ENCODE measurements at places on chromosomes 4 and X. TPM values are rescaled to one million over a fixed set of nuclear protein-coding genes. Genes with fewer than 3 reads are reported as not detected.

DNA sequence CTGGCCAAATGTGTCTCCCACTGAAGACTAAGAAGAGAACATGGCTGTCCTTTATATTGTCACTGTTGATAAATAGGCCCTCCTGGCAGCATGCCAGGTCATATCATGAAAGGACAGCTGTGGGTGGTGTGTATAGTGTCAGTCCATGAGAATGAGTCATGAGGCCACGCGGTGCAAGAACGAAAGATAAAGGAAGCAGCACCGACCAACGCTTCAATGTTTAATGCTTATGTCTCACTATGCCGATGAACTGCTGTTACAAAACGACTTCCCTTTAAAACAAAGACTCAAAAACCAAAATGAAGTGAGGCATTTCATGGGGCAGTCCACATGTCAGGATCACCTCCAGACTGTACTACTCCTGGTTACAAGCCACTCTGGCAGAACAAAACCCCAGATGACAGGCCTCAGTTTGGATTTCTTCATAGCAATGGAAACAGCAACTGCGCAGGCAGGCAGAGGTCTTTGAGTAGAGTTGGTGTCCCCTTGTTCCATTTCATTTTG, 5.2 kb upstream of the TCEANC start:
- DNase-seq: no peak

DNA sequence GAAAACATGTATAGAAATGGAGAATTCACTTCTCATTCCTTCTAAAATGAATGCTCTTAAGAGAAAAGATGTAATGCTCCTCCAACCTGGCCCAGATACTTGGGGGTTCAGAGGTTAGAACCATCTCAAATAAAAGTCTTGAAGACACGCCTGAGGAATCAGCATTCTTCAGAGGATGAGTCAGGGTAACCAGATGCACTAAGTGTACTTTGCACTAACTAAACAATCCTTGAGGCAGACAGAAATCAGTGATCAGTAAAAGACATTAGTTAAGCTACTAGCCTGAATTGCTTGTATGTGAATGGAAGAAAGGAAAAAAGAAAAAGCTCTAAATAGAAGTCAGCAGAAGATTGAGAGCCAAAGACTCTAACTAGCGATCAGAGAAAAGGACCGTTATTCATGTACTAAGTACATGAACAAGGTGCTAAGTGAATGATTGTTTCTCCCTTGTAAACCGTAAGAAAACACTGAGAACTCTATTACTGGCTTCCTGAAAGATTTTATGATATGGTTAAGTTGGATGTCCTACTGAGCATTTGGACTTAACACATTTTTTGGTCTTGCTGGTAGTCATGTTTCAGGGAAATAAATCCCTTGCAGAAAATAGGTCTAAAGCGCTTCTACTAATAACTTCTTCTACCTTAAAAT, 738.3 kb downstream of the STPG2 start:
- DNase-seq: no peak

- no peak for DNase-seq
Observed at GRCh38 chr4:128825226-128825625, 15.7 kb downstream of the JADE1 start.

- DNase-seq: no peak
Observed at GRCh38 chr4:143360838-143361625, 24.4 kb downstream of the GAB1 start.

- no peak for DNase-seq
Observed at GRCh38 chrX:53004811-53005210, 43.8 kb upstream of the GPR173 start.

DNA sequence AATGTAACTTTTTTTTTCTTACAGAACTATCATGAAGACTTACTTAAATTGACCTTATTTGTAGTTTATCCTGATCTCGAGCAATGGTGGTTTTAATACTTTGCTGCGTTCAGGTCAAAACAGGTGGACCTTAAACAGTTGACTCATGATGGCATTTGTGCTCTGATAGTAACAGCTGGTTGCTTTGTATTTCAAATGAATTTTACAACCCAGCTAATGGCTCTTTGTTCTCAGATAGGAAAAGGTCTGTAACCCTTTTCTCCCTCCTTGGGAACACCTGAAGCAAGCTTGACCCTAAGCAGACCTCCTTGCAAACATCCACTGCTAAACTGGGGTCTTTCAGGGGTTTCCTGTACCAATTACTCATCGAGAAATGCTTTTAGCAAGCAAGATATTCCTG, 79.2 kb downstream of the F11 start:
- no peak for DNase-seq

- no peak for DNase-seq
Observed at GRCh38 chr4:124325690-124326089, 386.8 kb downstream of the ANKRD50 start.

GRCh38 chr4:79575709-79576428, 167.8 kb upstream of the GK2 start:
- DNase-seq: no peak

DNA sequence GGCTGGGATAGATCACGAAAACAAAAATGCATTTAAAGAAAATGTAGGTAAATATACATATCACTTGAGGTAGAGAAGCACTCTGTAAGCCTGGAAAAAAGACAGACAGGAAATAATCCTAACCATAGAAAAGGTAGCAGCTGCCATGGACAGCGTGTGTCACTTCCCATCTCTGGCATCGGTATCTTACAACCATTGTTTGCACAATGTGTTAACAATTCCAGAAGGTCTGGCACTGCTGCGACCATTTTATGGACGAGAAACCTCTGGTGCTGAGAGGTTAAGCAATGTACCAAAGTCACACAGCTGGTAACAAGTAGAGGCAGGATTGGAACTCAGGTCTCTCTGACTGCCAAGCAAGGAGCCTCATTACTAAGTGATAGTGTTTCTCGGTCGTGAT, 1.7 kb upstream of the MTNR1A start:
- no peak for DNase-seq

- DNase-seq: no peak
Observed at GRCh38 chr4:56244681-56245080, 142.6 kb downstream of the AASDH start.

DNA sequence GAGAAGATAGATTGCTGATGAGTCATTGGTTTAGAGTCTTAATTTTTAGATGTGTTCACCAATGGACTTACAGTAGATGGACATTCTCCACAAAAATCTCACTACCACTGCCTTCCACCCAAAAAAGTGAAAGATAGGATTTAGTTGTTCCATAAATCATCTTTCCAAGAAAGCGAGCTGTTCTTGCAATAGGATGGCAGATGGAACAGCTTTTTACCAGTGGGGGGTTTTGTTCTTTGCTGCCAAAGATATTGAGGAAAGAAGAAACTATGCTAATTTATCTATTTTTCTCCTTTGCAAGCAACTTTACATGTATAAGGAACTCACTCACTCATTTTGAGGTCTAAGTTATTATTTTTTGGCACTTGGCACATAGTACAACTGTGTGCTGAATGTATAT, 109.5 kb downstream of the ADGRL3 start:
- no peak for DNase-seq

- DNase-seq: peak; percentile 79
Observed at GRCh38 chr4:78569306-78569821, 17.8 kb downstream of the ANXA3 start.

DNA sequence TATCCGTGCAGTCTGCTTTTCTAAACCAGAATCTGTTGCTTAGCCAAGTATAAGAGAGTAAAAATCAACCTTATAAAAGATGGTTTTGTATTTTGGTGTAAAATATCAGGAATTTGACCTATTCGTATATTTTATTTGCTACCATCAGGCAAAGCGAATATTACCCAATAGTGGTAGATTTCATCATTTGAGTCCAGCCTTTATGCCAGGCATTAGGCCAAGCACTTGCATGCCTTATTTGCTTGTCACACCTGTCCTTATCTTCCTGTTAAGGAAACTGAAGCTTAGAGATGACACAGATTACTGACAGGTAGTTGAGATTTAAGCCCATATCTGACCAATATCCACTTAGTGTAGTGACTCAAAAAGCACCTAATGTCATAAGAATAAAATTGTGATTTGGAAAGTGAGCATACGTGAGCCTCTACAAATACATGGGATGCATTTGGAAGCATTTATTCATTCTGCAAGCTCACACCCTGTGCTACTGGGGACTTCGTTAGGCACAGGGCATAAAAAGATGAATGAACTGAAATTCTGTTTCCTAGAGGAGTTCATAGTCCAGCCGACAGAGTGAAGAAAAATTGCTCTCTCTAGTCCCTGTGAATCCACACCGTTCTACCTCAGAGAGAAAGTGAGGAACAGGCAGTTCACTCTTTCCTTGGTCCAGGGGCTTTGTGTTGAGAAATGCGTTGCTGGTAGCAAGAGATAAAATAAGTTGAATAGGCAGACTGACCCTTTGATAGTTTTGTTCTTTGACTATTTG, 2.3 kb upstream of the RNF212 start:
- no peak for DNase-seq

GRCh38 chr4:3860913-3861636, 94.9 kb downstream of the ADRA2C start:
- DNase-seq: no peak

- DNase-seq: no peak
Observed at GRCh38 chr4:53596901-53597300, 5.6 kb upstream of the LNX1 start.

- no peak for DNase-seq
Observed at GRCh38 chr4:138407329-138407728, 165.2 kb upstream of the SLC7A11 start.

GRCh38 chr4:151962138-151962823, 201.5 kb upstream of the GATB start:
- no peak for DNase-seq

DNA sequence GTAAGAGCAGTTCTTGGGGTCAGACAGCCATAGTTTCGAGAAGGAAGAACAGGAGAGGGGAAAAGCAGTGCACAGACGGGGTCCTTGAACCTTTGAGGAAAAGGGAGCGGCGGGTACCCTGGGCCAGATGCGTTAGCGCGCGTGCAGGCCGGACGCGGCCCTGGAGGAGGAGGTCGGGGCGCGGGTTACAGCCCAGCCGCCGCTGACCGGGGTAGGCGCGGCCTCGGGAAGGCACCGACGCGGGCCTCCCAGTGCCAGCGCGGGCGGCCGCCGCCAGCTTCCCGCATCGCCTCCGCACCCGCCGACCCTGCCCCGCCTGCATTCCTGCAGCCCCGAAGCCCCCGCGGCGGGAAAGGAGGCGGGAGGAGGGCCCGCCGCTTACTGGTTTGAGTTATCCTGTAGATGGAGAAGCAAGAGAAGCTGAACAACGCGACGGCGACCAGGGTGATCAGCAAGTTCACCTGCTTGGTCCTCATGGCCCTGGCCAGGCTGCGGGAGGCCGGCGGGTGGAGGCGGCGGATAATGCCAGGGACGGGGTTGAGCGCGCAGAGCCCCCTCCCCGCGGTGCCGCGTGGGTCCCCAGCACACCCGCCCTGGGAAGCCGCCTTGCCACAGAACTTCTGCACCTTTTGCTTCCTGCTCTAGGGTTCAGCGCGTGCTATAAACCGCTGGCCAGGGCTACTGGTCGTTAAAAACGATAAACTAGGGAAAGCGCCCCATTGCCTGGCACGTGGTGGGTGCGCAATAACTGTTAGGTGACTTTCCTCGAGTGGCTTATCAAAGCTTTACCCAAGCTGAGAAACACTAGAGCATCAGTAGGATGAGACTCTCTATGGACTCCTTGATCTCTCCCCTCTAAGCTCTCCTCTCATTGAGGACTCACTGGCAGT, at the start of gene MGAT4D:
Gene MGAT4D (minus strand): TSS at position 547 of the 890 bp plus-strand sequence. CDS start 71 bp downstream, at position 476.
- DNase-seq: no peak

GRCh38 chr4:11230866-11231265, 197.8 kb downstream of the HS3ST1 start:
- no peak for DNase-seq

DNA sequence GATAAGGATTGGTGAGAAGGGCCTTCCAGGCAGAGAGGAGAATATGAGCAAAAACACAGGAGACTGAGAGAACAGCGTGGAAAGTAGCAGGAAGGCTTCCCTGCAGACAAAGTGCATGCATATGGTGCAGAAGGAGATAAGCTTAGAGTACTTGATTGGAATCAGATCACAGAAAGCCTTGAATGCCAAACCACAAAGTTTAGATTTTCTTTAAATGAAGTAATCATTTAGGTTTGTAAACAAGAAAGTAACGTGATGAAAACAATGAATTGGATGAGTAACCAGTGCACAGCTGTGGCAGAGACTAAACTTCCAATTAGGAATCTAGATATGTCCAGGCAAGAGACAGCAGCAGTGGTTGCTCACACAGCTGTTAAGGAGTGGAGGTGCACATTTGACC, 83.8 kb upstream of the C1QTNF7 start:
- peak; percentile 78 for DNase-seq

- no peak for DNase-seq
Observed at GRCh38 chr4:78647272-78647671, 95.7 kb downstream of the ANXA3 start.

FAM47A gene
- not detected for polyA plus RNA-seq

NPFFR2 gene
- polyA plus RNA-seq: not detected

BTC gene
- not detected for polyA plus RNA-seq

DIPK2B gene
- not detected for polyA plus RNA-seq

GPRASP2 gene
- 8.7 TPM for polyA plus RNA-seq

AMTN gene
- polyA plus RNA-seq: not detected

ERCC6L gene
- polyA plus RNA-seq: 0.94 TPM

ARMCX2 gene
- polyA plus RNA-seq: 54.5 TPM

SPARCL1 gene
- polyA plus RNA-seq: not detected

CWH43 gene
- not detected for polyA plus RNA-seq

SLC10A3 gene
- 26.8 TPM for polyA plus RNA-seq

ITGB1BP2 gene
- 6.8 TPM for polyA plus RNA-seq

All from BJ (cell line).